ENCODE measurements at places on chromosomes 1 and 21.

GRCh38 chr1:113808450-113809195 lies 3.7 kb downstream of the RSBN1 start:
- ATAC-seq: no peak

DNA sequence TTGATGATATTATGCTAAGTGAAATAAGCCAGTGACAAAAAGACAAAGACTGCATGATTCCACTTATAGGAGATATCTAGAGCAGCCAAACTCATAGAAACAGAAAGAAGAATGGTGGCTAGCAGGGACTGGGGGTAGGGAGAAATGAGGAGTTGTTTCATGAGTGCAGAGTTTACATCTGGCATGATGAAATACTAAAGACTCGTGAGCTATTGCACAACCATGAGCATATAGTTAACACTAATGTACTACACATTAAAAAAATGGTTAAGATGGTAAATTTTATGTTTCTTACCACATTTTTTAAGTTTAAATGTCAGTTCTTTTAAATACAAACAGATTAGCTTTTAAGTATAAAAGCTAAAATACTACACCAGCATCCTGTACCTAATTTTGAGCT lies 57.8 kb downstream of the ESRRG start:
- no peak for ATAC-seq

DNA sequence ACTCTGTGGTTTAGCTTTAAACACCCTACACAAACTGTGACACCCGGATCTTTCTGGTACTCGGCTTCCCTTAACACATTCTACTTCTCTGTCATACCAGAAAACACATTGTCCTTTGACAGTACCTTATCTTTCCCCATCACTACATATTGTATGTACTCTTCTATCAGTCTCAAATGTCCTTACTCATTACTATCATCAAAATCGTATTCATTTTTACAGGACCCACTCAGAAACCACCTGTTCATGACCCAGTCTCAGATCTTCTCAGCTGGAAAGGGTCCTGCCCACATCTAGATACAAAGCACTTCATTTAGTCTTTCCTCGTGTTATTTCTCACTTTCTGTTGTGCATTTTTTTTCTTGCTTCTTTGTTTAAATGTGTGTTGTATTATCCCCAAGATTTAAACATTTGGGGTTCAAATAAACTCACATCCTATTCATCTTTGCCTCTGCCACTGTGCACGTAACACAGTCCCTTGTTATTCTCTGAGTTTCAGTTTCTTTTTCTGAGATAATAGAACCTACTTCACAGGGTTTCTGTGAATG lies 27.7 kb downstream of the CD34 start:
- peak; percentile 87 for ATAC-seq

DNA sequence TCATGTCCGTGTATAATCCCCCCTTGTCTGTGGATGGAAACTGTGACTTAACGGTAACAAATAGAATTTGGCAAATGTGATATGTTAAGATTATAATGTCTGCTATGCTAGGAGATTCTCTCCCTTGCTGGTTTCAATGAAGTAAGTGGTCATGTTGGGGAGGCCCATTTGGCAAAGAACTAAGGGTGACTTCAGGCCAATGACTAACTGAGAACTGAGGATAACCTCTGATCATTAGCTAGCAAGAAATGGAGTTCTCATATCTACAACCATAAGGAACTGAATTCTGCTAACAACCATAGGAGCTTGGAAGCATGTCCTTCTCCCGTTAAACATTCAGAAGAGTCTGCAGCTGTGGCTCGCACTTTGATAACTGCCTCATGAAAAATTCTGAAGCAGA lies 2.3 kb downstream of the IFI44L start:
- ATAC-seq: no peak

DNA sequence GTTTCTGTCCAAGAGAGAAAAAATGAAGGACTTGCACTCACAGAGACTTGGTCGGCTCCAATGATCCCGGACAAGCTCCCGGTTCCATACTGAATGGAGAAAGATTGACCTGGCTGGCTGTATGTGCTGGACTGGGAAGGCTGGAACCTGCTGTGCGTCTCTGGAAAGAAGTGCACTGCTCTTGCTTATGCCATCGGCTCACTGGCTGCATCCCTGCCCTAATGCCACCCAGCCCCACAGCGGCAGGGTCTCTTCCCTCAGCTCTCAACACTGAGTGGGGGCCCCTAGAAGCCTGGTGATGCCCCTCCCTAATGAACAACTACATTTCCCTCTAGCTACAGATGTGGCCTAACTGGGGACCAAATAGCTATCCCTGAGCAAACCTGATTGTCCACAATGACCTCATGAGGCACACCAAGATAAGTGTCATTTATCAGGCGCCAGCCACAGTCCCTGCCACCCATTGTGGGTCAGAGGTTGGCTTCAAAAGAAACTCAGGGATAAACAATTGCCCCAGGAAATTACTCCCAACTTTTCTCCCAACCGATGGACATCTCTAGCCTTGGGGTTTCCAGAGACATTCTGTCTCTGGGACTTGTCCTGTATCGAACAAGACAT lies 2.6 kb downstream of the CTSE start:
- ATAC-seq: no peak

DNA sequence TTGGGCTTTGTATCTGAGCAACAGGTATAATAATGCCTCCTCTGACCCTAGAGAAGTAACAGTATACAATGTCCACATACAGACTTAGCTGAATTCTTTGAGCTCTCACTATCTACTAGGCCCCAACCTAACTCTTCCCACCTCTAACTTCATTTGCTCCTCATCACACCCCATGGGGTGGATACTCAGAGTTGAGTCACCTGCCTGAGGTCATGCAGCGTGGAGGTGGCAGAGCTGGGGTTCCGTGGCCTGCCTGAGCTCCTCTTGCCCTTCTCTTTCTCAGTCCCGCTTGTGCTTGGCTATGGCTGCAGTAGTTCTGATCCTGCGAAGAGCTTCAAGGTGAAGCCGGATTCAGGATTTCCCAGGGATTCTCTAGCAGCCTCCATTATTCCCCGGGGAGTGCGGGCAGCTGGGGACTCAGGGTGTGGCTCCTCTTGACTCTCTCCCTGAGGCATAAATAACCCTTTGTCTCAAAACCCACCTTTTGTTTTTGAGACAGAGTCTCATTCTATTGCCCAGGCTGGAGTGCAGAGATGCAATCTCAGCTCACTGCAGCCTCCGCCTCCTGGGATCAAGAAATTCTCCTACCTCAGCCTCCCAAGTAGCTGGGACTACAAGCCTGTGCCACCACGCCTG lies 29.9 kb upstream of the ACTL8 start:
- no peak for ATAC-seq

- ATAC-seq: no peak
These were observed 19.4 kb downstream of the NTPCR start for GRCh38 chr1:232969799-232970198.

GRCh38 chr1:67836769-67837168 lies 3.5 kb upstream of the GNG12 start:
- ATAC-seq: no peak

DNA sequence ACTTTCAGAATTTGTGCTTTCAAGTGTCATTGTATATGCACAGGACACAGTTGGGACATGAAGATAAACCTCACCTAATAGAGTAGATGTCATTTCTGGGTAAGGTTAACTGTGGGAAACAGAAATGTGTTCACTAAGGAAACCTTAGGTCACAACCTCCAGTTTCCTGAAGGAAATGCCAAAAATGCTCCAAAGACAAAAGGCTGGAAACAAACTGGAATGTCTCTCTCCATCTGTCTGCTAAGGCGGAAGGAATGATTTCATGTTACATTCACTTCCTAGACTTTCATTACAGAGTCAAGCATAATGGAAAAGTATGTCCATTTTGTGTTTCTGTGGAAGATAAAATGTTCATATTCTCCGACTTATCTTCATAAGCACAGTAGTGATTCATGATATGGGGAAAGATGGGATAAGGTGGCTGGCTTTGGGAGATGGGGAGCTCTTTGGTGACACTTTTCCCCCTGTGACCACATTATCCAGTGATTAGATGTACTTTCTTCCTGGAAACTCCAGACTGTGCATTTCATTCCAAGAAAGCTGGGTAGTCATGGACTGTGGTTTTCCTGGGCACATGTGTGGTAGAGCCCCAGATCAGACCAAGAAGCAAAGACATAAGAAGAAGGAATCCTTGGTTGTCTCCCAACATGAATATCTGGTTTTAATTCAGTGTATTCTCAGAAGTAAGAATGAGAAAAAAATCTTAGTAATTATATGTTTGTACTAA lies 5.7 kb downstream of the S1PR1 start:
- ATAC-seq: no peak

DNA sequence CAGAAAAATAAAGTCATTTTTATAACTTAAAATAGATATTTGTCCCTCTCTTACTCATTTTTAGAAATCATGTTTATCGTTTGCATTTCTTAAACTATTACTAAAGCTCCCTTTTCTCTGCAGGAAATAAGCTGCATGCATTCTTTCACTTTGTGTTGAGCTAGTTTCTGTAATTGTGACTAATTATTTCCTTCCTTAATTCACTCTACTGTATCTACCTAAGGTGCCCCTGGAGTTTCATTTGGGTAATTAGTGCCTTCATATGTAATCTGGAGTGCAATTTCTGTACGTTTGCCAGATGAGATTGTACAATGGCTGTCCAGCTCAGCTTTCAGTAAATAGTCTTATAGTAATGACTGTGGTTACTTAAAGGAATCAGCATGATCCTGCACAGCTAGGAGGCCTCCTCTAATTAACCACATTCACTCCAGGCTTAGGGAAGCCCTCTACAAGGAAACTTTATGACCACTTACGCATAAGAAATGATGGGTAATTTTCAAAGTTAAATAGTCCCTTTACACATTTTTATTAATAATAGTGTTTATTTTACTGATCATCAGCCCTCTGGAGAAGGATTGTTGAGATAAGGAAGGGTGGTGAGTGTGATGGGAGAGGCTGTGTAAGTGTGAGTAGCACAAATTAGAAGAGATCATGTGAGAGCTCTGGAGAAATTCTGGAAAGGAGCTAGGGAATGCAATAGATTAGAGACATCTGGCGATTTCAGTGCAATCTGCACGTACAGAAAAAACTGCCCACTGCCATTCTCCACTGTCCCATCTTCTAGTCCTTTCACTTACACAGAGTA lies 86.8 kb downstream of the LRRC8C start:
- peak; percentile 89 for ATAC-seq

DNA sequence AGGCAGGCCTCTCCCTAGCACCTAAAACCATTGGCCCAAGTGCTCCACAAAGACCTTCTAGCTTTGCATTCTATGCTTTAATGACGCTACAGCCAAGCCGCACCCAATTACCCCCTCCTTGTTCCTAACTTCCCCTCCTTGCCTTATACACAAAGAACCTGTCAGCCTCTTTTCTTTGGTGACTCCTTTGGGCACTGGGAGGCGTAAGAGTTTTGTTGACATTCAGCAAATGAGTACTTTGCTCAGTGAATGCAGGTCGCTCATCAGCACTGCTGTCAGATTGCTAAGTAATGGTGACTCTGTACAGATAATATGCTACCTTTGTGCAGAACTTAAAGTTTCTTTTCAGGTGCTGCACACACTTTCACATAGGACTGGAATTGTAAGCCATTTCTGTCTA lies 187.6 kb upstream of the FAM78B start:
- no peak for ATAC-seq

GRCh38 chr1:244231572-244232315 lies 180.7 kb downstream of the ZBTB18 start:
- no peak for ATAC-seq

GRCh38 chr1:91075233-91076135 lies 53.6 kb upstream of the ZNF644 start:
- ATAC-seq: no peak

GRCh38 chr1:55600242-55600641 lies 385.1 kb upstream of the USP24 start:
- no peak for ATAC-seq

- ATAC-seq: no peak
These were observed 327.0 kb upstream of the DUSP10 start for GRCh38 chr1:222068937-222069336.

DNA sequence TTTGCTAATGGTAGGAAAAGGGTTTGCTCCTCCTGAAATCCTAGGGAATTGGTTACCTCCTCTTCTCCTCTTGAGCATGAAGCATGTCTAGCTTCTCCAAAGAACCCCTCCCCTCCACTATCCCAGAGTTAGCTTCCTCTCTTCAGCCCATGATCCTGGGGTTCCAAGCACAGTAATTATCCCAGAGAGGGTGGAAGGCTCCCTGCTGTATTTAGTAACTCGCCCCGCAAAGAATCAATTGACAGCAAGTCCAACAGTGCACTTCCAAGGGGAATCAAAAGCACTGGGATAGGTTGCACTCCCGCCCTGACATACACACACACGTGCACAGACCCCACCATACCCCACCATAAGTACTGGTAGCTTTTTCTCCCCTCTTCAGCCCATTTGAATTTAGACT lies 3.1 kb downstream of the S100A8 start:
- no peak for ATAC-seq

DNA sequence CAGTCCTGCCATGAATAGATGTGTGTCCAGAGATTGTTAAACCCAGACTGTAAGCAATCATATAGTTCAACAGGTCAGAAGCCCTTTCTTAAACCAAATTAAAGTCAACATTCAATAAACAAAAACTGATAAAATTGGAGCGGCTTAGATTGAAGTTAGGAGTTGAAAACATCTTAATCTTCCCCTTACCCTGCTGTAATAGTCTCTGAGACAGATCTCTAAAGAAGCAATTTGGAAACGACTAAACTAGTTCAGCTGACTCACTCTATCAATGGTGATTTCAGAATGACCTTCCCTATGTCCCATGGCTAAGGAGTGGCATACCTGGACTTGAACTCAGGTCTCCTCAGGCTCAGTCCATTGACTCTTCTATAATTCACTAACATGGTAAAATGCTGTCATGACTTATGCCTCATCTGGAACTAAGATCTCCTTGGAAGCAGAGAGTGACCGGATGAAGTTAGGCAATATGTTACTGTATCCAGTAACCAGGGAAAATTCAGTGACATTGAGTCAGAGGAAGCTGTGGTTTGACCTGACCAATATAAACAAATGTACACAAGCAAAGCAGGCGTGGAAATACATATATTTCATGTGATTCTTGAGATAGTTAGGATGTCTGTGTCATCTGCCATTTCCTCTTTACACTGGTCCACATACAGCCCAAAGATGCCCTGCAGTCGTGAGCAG lies 30.1 kb downstream of the SGIP1 start:
- ATAC-seq: no peak

- peak; percentile 78 for ATAC-seq
These were observed 34.7 kb downstream of the LRRC8D start for GRCh38 chr1:89855413-89856123.

DNA sequence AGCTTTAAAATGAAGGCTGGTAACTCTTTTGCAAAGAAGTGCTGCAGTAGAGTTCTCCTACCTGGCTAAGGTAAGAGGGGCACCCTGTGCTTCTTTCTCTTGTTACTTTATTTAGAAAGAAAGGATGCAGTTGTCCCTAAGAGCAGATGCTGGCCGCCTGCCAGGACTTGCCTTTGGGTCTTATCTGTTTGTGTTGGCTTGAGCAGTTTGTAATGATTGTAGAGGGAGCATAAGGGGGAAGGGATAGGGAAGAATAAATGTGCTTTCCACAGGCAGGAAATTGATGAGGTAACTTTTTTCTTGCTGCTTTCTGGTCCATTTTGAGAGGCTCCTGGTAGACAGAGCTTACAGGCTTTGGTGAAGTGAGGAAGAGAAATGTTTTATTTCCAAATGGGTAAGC lies 229.6 kb downstream of the HHAT start:
- ATAC-seq: no peak

GRCh38 chr1:168920456-168921094 lies 185.9 kb upstream of the ATP1B1 start:
- no peak for ATAC-seq

Measured in activated CD4-positive, CD25-positive, alpha-beta regulatory T cell treated with anti-CD3 and anti-CD28 coated beads, Interleukin-2, amount 50 U/mL, for 24 hours (primary cell).